Left lobe of liver (tissue), 2 donors: ENCODE measurements at places on chromosomes 2 and 18.
A peak's percentile ranks its signal among the peaks of the same experiment; 100 is the strongest.

GRCh38 chr2:207086136-207086535 lies 79.6 kb downstream of the KLF7 start:
- no peak for DNase-seq

DNA sequence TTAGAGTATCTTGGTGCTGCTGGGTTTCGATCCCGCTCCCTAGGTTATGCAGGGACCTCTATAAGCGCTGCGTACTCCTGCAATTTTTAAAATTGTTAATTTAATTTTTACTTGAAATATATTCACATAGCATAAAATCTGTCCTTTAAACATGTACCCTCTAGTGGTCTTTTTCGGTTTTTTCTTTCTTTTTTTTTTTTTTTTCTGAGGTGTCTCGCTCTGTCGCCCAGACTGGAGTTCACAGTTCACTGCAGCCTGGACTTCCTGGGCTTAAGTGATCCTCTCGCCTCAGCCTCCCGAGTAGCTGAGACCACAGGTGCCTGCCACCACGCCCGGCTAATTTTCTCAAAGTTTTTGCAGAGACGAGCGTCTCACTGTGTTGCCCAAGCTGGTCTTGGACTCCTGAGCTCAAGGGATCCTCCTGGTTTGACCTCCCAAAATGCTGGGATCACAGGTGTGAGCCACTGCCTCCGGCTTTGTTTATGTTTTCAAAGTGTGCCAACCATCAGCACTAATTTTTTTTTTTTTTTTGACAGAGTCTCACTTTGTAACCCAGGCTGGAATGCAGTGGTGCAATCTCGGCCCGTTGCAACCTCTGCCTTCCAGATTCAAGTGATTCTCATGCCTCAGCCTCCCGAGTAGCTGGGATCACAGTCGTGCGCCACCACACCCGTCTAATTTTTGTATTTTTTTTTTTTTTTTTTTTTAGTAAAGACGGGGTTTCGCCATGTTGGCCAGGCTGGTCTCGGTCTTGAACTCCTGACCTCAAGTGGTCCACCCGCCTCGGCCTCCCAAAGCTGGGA lies 585 bp upstream of the MOB1A start:
- no peak for DNase-seq

DNA sequence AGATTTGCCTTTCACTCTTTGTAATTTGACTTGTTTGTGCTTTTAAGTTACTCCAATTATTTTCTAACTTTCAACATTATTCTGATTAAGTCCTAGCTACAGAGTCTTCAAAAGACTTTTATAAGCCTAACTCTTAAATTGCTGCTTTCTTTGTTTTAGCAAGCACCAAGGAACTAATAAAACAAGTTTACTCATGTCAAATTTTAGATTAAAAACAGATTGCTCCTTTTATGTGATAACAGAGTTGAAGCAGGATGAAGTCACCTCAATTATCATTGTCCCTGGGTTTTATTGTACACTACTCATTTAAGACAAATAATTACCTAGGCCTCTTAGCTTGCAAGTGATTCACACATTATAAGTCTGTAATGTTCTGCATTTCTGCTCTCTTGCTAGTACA lies 678.4 kb downstream of the ERBB4 start:
- DNase-seq, result no peak

- DNase-seq, result no peak
These were observed 40.8 kb upstream of the FRZB start for GRCh38 chr2:182907081-182907830.

GRCh38 chr2:60105906-60106305 lies 447.5 kb downstream of the BCL11A start:
- DNase-seq, result no peak

GRCh38 chr2:64354857-64355680 lies 98.9 kb upstream of the LGALSL start:
- no peak for DNase-seq

GRCh38 chr18:22363867-22364463 lies 53.8 kb downstream of the CTAGE1 start:
- DNase-seq, result no peak

DNA sequence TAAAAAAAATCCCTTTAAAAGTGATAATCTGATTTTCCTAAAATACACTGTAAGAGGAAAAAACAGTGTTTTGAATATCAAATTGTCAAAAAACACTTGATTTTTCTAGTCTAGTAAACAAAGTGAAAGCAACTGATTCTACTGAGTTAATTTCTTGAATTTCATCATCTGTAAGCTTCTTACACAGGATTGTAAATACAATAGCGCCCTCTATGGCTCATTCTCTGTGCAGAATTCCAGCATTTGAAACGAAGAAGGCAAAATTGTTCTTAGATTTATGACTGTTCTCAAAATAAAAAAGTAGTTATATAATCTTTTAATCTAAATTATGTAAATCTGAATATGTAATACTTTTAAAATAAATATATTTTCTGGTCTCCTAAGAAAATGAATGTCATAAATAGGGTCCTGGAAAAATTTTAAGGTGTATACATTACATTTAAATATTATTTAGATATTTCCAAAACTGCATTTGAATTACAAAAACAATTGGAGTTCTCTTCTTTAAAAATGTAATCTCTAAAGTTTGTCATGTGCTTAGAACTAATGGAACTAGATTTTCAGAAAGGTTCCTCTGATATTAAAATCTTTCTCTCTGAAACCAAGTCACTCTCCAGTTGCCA lies 176.9 kb upstream of the MC4R start:
- no peak for DNase-seq

- peak; percentile 80 for DNase-seq
These were observed 617 bp downstream of the FOSL2 start for GRCh38 chr2:28393114-28393836.

DNA sequence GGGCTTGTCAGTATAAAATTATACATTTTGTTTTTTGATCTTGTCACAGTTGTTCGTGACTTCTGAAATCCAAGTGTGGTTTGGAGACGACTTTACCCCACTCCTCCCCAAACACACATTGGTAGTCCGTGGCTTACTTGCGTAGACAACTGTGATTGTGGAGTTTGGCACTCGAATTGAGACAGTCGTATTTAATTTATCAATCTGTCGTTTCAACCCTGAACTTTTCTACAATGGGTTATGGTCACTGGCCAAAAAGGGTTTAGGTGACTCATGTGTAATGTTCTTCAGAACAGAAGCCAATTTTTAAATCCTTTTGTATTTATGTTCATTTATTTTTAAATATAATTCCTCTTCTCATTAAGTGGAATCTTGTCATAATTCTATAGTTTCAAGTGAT lies 129.9 kb downstream of the SPTBN1 start:
- DNase-seq, result no peak

GRCh38 chr2:188050726-188051125 lies 240.9 kb upstream of the GULP1 start:
- no peak for DNase-seq

DNA sequence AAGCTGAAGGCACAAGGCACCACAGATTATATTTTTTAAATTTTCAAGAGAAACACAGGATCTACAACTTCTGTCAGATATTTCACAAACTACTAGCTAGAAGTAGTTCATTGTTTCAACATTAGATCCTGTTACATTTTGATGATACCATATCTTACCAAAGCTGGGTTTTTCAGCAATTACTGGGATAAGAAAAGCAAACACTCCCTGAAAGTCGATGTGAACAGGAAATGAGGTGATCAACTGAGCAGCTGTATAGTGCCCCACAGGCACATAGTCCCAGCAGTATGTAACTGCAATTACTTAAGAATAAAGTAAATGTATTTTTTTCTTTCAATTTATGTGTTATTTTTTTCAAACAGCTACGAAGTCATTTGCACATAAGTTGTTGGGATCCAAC lies 103.5 kb downstream of the DNER start:
- no peak for DNase-seq

- DNase-seq, result no peak
These were observed 39.5 kb upstream of the RTN4 start for GRCh38 chr2:55089726-55090125.

- no peak for DNase-seq
These were observed 37.6 kb upstream of the ONECUT2 start for GRCh38 chr18:57397440-57398132.

DNA sequence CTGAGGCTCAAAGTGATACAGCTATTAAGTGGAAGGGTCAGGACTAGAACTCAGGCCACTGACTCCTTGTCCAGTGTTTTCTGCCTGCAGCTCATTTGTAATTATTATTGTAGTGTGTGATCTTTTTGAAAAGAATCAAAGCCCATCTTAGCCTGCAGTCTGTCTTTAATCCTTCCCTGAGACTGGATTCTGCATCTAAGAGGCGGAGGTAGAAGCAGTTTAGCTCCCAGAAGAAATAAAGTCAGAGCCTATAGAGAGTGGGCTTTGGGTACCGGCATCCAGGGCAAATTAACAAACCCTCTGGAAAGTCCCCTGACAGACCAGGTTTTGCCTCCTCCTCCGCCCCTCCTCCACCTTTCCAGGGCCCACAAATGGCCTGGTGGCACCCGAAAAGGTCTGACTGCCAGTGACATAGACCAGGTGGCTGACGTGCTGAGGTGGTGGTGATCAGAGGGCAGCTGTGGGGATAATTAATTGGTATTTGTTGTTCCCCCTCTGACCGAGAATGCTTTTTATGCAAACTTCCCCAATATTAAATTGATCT lies 2.2 kb upstream of the RAX start:
- no peak for DNase-seq

DNA sequence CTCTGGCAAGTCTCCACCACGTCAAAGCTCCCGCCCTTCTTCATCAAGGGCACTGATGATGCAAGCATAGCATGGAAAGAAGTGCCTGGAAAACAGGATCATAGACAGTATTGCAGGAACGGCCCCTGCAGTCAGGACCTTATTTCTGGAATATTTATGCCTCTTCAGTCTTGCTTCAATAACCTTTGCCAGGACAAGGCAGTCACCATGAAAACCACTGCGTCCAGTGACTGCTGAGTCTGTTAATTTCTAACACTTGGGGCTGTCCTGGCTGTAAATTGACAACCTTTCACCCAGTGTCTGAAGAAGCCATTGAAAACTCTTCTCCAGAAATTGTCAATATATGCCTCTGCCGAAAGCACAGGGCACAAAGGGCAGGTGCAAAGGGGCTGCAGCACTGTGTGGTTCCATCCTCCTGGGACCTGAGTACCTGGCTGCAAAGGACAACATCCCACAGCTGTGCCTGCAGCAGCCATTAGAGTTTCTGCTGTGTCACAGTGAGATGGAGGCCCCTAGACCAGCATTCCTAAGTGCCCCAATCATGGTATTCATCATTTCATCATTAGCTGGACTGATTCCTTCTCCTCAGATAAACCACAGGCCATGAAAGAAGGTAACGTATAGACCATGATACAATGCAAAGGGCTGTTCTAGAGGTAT lies 819.6 kb downstream of the RNF144A start:
- DNase-seq, result peak; percentile 47

DNA sequence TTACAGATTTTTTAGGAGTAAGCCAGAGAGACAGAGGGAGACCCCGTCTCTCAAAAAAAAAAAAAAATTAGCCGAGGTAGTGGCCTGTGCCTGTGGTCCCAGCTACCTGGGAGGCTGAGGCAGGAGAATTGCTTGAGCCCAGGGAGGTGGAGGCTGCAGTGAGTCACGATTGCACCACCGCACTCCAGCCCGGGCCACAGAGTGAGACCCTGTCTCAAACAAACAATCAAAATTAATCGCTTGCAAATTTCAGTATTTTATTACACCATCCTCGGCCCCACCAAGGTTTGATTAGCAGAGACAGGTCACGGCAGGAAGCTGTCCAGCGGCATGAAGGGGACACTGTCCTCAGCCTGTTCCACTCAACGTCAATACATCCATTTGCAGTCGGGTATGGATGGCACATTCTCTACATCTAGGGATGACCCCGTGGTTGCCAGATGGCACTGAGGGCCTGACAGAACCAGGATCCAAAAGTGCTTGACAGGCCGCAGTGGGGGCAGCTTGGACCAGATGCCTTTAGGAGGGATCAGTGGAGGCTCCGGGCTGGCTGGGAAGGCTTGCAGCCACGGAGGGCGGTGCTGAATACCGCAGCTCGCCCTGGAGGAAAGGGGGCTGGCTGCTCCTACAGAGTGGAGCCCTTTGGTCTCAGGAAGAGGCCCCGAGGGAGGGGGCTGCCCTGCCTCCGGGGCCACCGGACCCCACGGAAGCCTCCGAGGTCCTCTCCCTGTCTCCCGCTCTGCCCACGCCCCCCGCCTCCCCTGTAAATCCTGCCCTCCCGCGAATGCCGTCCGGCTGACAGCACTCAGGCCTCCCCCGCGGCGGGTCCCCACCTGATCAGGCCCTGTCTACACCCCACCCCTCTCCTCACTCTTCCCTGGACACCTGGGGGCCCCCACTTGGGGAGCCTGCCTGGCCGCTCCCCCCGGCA lies 13.1 kb downstream of the ASPRV1 start:
- DNase-seq, result no peak

GRCh38 chr2:98293931-98294687 lies 52.1 kb upstream of the CNGA3 start:
- peak; percentile 59 for DNase-seq

GRCh38 chr2:12436935-12437561 lies 279.7 kb upstream of the TRIB2 start:
- no peak for DNase-seq

DNA sequence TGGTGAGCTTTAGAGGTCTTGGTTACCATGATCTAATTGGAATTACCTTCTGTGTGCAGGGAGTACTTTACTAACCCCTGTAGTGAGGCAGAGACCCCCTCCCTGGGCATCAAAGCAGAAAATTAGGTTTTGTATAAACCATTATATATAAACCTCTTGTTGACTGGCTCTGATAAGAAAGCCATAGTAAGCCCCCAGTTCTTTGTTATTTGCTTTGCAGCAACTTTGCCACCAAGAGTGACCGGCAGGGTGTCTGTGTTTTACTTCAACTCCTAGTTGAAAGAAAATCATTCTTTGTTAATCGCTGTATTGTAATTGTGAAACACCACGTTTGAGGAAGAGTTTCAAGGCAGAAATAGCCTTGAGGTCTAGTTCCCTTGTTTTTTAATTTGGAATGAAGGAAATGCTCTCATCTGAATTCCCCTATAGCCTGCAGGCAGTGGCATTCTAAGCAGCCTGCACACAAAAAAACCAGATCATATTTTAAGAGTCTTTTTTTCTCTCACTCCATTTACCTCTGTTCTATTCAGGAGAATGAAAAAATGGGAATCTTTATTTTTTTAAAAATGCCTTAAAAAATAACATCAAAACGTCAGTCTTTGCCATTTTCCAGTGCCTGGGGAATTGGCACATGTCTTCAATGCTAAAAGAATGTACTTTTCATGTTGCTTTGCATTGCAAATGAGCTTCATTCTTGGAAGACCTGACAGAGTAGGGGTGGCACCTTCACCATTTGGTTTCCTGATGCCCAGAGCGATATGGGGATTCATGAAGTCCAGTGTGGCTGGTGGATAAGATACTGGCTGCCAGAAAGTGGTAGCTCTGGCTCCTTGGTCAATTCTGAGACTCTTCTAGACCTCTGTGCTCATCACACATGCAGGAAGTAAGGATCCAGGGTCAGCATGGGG lies 338.1 kb downstream of the SLC4A3 start:
- DNase-seq, result no peak
